Thymus (tissue), 14 donors: ENCODE measurements at places on chromosomes 3 and 15. TPM values are rescaled to one million over a fixed set of nuclear protein-coding genes. Genes with fewer than 3 reads are reported as not detected.

GRCh38 chr3:184129012-184129411 lies 6.1 kb upstream of the EIF2B5 start:
- no peak for DNase-seq

DNA sequence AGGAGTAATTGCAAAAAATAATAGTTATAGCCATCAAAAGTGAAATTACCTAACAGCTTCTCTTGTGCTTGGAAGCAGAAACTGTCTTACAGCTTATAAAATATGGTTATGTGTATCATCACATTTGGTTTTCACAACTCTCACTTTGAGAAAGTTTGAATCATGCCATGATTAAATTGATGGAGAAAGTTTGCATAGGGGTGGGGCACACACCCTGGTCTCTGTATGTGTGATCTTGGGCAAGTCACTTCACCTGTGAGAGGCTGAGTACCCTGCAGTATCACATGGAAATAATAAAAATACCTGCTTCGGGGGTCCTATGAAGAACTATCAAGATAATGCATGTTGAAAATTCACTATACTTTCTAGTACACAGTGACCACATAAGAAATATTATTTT lies 471.4 kb downstream of the RAP2B start:
- no peak for DNase-seq

GRCh38 chr3:52240059-52240885 lies 1.3 kb upstream of the TWF2 start:
- DNase-seq: peak; percentile 87

Gene CCR4
- total RNA-seq: 32.8 TPM

Gene ROPN1
- total RNA-seq: 0.09 TPM
